Stimulated activated CD8-positive, alpha-beta memory T cell treated with anti-CD3 and anti-CD28 coated beads, Interleukin-15, amount 100 ng/mL, for 24 hours (primary cell): ENCODE measurements at places on chromosomes 2 and 18.

GRCh38 chr2:168585700-168586099, 129.6 kb downstream of the CERS6 start:
- no peak for DNase-seq

DNA sequence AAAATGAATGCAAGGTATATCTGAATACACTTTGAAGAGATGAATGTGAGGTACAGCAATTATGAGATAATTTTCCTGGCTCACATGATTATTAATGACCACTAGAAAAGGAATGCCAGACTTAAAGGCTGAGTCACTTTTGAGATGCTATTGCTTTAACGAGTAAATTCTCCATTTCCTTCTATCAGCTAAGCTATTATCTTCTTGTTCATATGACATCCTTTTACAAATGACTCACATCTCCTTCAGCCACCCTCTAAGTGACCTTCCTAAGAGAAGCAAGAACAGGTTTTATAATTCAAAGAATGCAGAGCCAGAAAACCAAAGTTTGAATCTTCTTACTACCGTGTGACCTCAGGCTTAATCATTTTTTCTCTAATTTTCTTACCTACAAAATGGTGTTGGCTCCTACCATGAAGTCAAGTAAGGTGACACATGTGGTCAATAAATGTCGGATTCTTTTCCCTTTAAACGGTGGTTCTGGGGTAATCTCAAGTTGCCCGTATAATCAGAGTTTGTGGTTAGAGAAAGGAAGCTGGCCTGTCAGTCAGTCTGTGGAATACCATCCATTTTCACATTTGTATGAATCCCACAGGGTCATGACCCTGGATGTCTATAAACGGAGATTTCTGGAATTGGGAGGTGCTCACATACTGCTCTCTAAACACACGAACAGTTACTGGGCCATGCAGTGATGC, 184.0 kb upstream of the PID1 start:
- DNase-seq: no peak

- no peak for DNase-seq
Observed at GRCh38 chr2:121005453-121005852, 269.8 kb downstream of the GLI2 start.

DNA sequence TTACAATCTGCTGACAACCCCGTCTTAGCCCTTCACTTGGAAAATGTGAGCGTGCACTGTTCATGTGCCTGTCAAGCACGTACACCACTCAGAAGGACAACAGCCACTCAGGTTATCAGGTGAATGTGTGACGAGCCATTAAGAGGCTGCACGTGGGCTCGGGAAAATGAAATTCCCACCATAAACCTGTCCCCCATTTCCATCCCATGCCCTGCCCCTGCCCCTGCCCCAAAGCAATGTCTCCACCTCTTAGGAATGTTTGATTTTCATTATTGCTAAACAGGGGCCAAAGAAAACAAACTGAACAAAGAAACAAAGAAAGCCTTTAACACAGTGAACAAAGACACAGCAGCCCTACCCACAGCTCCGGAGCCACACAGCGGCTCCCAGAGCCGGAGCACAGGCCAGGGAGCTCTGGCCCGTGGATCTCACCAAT, 90.5 kb downstream of the TMEM18 start:
- DNase-seq: no peak

- DNase-seq: no peak
Observed at GRCh38 chr18:62080172-62080900, 106.5 kb downstream of the PIGN start.

DNA sequence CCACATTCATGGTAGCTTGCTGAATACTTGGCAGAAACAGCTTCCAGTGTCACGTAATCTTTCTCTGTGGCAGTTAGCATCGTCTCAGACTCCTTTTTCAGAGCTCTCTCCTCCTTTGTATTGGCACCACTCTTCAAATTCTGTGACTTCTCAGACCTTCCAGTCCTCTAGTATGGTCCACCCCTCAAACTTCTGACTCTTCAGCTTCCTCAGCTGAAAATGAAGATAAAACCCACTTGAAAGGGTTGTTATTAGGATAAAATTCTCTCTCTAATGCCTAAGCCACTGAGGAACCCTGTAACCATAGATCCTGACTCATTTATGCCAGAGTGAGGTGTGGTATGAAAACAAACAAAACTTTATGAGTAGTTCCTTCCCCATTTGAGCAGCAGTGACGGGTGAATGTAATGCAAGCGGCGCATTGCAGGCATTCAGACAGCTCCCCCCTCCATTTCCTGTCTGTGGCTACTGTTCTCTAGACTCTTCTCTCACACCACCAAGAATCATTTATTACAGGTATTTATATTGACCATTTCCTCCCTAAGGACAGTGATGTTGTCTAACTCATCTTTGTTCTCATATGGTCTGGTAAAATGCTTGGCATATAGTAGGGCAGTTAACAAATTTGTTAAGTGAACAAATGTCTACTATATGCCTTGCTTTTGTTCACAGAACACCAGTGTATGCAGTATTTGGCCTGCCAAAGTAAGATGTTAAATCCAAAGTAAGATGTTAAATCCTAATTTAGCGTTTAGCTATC, 35.3 kb downstream of the GALNT1 start:
- no peak for DNase-seq

DNA sequence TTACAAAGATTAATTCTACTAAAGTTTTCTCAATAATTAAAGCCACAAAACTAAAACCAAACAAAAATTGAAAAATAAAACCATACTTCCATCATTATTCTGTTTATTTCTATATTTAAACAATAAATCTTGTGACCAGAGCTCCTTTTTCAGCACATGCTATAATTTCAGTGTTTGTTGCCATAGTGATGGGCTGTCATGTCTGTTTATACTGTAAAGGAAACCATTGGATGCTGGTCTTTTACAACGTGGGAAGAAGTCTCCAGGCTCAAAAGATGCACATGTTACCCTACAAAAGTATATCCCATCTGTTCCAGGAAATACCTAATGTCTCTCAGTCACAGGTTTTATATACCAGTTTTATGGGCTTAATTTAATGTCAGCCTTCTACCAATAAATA, 100.1 kb upstream of the MC2R start:
- DNase-seq: no peak

DNA sequence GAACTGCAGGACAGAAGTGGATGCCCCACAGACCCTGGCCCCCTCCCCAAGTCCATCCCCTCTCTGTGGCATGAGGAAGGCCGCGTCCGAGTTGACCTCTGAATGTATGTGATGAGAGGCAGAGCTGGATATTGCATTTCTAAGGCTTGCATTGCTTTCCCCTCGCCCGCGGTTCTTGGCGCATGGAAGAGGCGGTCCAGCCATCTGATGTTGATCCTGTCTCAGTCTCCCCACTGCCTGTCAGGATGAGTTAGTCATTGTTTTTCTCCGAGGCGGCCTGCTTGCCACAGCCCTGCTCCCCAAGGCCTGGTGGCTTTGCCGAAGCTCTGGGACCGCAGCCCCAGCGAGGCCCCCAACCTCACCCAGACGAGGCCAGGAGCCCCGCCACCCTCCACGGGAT, 88.6 kb downstream of the SMAD7 start:
- no peak for DNase-seq

DNA sequence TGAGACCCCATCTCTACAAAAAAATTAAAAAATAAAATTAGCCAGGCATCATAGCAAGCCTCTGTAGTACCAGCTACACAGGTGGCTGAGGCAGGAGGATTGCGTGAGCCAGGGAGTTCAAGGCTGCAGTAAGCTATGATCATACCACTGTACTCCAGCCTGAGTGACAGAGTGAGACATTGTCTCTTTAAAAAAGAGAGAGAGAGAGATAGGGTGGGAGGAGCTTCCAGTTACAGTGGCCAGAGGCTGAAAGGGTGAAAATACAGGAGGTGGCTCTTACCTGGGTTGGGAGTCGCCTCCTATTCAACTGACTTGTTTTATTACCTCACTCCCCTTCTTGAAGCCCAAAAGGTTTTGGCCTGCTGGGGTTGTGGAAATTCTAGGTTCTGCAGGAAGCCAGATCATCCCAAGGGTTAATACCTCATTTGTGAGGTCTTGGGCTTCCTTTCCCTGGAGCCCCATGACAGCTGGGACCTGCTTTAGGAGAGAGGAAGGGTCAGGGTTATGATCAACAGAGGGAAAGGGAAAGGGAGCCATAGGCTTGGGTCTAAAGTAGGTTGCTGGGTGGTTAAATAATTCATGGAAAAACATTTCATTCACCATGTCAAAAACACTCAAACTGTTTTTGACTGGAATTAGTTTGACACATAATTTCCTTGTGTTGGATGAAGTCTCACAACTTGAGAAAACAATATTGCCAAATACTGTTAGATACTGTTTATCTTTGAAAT, 17.4 kb downstream of the DYNC2LI1 start:
- DNase-seq: no peak

GRCh38 chr2:22536133-22536532, 848.8 kb upstream of the KLHL29 start:
- DNase-seq: no peak

GRCh38 chr2:170887896-170888295, 41.2 kb upstream of the GORASP2 start:
- DNase-seq: no peak

DNA sequence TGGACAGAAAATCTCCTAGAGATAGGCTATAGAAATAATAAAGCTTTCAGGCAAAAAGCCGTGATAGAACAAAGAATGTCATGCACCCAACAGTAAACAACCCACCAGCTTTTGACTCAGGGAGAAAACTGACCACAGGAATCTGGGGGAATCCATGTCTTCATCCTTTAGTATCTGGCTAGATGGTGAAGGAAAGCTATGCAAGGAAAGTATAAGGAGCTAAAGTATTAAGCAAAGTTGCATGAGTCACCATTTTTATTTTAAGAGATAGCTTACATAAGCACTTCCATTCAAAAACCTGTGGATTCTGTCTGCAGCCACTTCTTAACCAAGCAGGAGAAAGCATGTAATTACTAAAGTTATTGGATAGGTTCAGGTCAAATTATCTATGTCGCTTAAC, 363.8 kb downstream of the LRP1B start:
- DNase-seq: no peak

GRCh38 chr2:47227532-47228279, 72.6 kb upstream of the STPG4 start:
- DNase-seq: no peak

- DNase-seq: no peak
Observed at GRCh38 chr18:31274931-31275330, 43.0 kb upstream of the DSG1 start.

GRCh38 chr18:9494778-9495331, 19.5 kb downstream of the RALBP1 start:
- DNase-seq: no peak

DNA sequence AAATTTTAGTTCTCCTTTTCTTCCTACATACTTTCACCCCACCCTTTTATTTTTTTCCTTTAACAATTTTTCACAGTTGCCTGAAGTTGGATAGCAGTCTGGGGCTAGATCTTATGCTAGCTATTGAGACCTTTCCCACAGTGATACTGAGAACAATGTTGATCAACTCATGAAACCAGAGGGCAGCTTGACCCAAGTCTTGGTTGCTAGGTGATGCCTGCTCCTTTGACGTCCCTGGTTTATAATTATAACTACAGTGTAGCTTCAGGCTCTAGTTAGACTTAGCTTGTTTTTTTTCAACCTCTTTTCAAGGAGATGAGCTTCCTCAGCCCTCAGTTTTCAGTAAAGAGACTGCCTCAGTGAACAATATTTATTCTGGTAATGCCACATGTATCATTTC, 648.5 kb downstream of the IRS1 start:
- DNase-seq: no peak

DNA sequence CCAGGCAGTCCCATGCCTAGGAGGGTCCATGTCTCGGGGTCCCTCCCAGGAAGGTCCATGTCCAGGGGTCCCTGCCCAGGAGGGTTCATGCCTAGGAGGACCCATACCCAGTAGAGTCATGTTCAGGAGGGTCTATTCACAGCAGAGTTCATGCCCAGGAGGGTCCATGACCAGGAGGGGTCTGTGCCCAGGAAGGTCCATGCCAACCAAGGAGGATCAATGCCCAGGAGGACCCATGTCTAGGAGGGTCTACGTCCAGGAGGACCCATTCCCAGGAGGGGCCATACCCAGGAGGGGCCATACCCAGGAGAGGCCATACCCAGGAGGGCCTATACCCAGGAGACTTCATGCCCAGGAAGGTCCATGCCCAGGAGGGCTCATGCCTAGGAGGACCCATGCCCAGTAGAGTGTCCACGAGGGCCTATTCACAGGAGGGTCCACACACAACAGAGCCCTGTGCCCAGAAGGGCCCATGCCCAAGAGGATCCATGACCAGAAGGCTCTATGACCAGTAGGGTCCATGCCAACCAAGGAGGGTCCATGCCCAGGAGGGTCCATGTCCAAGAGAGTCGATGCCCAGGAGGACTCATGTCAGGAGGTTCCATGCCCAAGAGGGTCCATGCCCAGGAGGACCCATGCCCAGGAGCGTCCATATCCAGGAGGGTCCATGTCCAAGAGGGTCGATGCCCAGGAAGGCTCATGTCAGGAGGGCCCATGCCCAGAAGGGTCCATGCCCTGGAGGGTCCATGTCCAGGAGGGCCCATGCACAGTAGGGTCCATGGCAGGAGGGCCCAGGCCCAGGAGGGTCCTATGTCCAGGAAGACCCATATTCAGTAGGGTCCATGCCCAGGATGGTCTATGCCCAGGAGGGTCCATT, 10.1 kb downstream of the GPR35 start:
- DNase-seq: no peak
